Stromal cell of bone marrow (primary cell): ENCODE measurements at places on chromosomes 3 and 15.

DNA sequence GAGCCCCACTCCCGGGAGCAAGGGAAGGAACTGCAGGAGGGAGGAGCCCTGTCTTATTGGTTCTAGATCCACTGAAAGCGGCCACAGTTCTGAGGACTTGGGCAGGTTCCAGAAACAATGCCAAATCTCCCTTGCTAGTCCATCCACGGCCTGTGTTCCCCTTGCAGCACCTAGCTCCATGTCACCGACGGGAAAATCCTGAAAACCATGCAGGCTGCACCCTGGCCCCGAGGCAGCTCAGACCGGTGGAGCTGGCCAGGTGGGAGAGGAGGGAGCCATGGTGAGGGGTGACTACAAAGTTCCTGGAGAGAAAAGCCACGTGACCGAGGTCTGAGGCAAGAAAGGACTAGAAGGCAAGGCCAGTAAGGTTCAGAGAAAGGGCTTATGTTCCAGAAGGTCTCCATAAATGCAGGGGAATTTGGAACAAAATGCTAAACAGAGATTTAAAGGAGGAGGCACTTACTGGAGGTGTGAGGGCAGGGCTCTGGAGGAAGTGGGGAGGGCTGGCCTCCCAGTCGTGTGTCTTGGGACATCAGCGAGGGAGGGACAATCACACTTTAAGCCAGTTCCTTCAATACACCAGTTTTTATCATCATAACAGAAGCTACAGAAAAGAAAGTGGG is 5.4 kb downstream of the MGLL start:
- no peak for DNase-seq

DNA sequence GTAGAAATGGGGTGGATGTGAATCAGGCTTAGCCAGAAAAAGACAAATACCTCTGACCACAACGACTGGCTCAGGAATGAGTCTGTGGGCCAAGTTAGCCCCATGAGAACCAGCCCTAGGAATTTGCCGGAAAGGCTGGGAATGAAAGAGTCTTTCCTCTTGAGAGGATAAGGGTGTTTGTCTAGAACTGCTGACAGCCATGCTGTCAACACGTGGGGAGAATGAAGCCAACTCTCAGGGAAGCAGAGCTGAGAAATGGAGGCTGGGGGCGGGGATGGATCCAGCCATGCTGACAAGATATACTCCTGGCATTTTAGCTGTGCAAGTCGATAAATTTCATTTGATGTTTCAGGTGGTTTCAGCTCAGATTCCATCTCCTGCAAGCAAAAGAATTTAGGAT is 10.6 kb upstream of the SLC6A1 start:
- no peak for DNase-seq

- DNase-seq = no peak
Observed at GRCh38 chr15:69742361-69742760, 289.7 kb downstream of the RPLP1 start.

DNA sequence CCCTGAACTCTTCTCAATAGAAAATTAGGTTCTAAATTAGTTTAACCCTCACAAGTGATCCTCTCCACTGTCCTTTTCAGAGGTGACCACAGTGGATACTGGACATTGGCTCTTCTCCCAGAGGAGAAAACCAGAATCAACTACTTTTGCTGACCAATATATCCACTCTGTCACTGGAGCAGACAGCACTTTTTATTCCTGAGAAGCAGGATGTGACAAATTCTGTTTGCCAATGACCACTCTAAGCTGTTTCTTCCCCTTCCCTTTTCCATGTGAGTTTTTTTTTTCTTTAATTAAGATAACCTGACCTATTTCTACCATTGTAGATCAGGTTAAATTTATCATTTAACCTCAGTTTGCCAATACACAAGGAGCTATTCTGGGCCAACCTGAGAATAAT is 79.7 kb upstream of the ZNF280D start:
- DNase-seq = no peak

DNA sequence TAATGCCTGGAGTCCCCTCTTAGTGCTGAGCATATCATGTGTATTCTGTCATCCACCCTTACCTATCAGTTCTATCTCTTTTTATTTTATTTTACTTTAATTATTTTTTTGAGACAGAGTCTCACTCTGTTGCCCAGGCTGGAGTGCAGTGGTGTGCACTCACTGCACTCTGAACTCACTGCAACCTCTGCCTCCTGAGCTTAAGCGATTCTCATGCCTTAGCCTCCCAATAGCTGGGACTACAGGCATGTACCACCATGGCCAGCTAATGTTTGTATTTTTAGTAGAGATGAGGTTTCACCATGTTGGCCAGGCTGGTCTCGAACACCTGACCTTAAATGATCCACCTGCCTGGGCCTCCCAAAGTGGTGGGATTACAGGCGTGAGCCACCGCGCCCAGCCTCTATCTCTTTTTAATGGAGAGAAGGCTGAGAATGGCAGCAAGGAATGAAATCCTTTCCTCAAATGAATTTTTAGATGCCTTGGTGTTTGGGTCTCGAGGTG is 11.4 kb downstream of the SACM1L start:
- DNase-seq = no peak

- DNase-seq = no peak
Observed at GRCh38 chr3:53725387-53725995, 120.7 kb downstream of the CHDH start.

- DNase-seq = no peak
Observed at GRCh38 chr3:52367891-52368880, 52.1 kb downstream of the DNAH1 start.

DNA sequence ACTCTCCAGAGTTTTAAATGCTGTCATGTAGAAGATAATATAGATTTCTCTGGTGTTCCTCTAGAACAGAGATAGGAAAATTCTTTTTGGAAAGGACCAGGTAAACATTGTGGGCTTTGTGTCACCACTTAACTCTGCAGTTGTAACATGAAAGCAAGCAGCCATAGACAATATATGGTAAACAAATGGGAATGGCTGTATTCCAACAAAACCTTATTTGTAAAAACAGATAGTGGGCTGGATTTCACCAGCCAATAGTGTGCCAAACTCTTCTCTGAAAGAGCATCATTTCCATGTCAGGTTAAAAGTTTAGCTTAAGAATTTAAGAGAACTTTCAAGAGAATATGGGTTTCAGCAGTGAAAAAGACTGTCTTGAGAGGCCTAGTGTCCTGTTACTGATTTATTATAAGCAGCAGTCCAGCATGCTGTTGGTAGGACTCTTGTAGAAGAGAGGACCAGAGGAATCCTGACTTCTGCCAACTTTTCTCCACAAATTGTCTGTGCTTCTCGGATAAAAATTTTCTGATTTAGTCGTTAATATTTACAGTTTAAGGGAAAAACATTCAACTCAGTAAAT is 107.7 kb downstream of the TCF12 start:
- no peak for DNase-seq

- no peak for DNase-seq
Observed at GRCh38 chr3:41352510-41352909, 153.2 kb downstream of the CTNNB1 start.

- no peak for DNase-seq
Observed at GRCh38 chr3:118827446-118827845, 207.2 kb downstream of the IGSF11 start.

GRCh38 chr15:41085029-41085428 is 31.1 kb downstream of the INO80 start:
- no peak for DNase-seq

- DNase-seq = no peak
Observed at GRCh38 chr3:58534592-58535494, 2.1 kb downstream of the ACOX2 start.

DNA sequence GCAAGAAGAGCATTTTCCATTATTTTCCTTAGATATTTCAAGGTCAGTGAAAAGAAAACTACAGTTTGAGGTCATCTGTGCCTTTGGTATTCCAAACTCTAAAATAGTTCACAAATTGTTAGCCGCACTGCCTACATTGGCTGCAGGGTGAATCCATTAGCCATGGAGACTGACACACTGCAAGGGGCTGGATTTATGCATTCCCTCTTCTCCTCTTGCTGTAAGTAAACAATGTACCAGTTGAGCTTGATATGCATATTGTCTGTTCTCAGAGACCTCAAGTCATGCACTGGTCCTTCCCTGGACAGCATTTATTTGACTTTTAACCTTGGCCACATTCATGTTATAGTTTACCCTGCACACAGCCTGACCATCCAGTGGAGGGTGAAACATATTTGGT is 50.2 kb upstream of the TNFSF10 start:
- no peak for DNase-seq

DNA sequence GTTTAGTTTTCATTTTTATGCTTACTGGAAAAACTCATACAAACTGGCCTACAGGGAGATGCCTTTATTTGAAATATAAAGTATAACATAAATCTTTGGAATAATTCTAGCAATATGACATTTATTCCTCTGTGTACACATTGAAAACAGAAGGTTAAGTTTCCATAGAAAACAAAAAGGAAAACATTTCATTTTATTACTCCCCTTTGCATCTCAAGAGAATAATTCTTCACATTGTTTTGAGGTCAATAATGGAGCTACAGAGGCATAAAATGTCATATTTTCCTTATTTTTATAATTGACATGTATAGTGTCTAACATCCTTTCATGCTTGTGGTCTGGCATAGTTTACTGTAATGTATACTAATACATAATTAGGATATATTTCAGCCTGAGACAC is 187.6 kb upstream of the AGTR1 start:
- DNase-seq = no peak

DNA sequence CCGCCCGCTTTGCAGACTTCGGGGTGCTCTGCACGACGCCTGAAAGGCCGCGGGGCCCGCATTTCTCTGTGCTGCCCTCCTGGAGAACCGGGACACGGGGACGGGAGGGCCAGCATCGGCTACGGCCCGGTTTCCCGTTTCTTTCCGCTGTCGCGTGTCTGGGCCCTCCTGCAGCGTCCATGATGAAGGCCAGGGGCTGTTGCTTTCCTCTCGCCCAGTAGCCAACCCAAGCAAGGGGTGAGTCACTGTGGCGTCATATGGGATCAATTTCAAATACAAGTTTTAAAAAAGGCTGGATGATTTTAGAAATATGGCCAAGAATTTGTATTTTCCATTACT is 435 bp downstream of the SLC35G2 start:
- peak; percentile 83 for DNase-seq

DNA sequence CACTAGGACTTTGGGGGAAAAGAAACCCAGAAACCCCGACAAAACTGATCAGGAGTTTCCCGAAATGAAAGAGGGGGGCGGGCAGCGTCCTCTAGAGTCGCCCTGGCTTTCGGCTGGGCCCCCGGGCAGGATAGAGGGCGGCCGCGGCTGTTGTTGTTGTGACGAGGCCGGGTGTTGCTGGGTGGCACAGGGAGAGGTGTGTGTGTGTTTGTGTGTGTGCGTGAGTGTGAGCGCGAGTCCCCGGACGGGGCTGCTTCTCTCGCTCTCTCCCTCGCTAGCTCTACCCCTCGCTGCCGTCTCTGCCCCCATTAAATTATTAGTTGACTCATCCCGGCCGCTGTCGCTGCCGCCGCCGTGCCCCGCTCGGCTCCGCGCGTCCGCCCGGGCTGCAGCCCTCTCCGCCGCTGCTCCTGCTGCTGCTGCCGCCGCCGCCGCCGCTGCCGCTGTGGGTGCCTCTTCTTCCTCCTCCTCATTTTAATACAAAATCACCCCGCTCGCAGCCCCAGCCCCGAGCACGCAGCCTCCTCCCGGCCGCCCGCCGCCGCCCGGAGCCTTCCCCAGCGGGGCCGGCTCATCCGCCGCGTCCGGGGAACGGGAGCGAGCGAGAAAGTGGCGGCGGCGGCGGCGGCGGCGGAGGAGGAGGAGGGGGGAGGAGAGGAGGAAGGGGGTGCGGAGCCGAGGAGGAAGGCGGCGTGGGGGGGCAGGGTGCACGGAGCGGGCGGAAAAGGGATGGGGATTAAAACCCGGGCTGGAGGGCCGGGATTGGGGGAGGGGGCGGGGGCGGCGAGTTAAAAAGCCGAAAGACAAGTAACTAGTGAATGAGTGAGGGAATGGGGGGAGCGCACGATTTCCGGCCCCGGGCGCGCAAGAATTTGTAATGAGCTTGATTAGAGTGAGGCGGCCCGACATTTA is at the start of gene SATB1:
Gene SATB1, minus strand, starts transcription at position 611 of the 912 bp plus-strand sequence. CDS start 4,372 bp downstream, outside the sequence.
- peak; percentile 40 for DNase-seq

GRCh38 chr3:101171681-101172191 is 148.6 kb downstream of the IMPG2 start:
- DNase-seq = no peak

DNA sequence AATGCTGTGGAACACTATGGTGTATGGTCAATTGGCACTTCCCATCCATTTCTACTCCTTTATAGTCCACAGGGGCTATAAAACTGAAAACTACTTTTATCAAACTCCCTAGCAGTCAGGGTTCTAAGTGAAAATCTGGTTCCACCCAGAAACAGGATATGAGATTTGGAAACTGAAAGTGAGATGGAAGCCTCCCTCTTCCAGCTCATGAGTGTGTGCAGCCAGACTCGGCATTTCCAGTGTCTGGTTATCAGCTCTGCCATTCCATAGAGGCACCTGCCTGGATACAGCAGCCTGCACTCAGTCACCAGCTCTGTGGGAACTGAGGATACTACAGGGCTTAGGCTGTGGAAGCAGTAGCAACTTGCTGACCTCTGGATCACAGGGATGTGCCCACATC is 14.7 kb upstream of the PLA2G4F start:
- no peak for DNase-seq

- no peak for DNase-seq
Observed at GRCh38 chr15:42104095-42104891, 9.9 kb upstream of the PLA2G4D start.

GRCh38 chr3:16297997-16298885 is 33.2 kb downstream of the OXNAD1 start:
- no peak for DNase-seq

DNA sequence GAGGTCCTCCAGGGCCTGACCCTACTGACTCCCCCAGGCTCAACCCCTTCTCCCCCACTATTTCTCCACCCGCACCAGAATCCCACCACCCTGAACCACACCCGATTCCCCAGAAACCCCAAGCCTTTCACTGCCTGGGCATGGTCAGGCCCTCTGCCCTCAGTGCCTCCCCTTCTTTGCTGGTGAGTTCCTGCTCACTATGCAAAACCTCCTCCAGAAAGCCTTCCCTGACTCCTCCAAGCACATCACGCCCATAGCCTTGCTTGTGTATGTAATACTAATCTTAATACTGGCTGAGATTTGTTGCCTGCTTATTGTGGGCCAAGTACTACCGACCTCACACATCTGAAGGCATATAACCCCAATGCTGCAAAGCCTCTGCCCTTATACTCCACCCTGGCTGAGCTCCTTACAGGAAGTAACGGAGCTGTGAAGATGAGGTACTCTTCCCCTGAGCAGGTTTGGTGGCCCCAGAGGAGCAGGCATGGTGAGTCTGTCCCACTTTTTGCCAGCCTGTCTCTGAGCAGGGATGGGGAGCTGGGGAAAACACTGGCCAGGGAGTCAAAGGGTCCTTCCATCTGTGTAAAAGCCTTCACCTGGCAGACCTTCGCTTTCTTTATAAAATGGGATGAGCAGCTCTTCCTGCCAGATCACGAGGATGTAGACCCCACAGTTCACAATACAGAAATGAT is 9.5 kb downstream of the RAB6B start:
- DNase-seq = no peak

GRCh38 chr3:180898572-180898971 is 13.9 kb upstream of the FXR1 start:
- DNase-seq = no peak

DNA sequence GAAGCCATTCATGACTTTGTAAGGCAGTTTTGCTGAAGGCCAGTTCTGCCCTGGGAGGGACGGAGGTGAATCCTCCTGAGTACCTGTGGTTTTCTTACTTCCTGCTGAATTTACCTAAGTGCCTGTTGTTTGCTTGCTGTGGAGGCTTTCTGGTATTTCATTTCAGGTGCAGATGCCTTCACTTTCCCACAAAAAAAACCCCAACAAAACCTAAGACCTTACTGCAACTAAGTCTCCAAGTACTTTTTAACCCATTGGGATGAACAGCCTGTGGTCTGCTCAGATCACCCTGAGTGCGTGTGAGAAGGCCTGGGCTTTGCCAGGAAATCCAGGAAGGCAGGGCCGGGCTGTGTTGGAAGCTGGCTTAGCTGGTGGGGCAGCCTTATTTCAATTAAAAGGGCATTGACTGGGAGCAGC is 65.3 kb downstream of the IGF1R start:
- peak; percentile 41 for DNase-seq
